Hippocampal formation (tissue), 2 donors: ENCODE measurements at places on chromosomes 7 and 10.

DNA sequence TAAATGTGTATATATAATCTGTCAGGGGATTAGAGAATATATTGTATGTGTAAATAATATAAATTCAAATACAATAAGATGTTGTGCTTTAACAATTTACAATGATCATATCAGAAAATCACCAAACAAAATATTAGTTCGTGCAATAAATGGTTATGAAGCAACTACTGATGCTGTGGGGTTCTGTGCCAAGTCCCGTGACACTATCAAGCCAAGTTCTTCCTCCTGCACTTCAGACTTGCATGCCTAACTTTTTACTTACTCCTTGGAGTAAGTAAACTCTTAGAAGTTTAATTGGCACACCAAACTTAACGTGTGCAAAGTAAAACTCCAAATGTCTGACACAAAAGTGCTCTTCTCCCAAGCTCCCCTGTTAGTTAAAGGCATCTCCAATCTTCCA, 26.5 kb upstream of the TMEM254 start:
- DNase-seq = no peak

DNA sequence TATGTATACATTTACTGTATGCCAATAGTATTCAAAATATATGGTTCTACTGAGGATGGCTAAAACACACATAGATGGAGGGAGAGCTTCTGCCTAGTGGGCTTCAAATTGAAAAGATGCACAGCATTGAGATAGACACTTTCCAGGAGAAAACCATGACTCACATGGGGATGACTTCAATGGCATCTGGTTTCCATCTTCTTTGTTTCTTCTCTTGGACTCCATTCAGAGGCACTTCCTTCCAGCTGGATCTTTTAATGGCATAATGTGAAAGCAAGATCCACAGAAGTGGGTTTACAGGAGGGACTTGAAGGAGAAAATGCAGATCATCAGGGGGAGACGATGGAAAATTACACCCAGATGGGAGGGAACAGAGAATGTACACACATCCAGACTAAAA, 84.9 kb downstream of the ZNF365 start:
- DNase-seq = no peak

DNA sequence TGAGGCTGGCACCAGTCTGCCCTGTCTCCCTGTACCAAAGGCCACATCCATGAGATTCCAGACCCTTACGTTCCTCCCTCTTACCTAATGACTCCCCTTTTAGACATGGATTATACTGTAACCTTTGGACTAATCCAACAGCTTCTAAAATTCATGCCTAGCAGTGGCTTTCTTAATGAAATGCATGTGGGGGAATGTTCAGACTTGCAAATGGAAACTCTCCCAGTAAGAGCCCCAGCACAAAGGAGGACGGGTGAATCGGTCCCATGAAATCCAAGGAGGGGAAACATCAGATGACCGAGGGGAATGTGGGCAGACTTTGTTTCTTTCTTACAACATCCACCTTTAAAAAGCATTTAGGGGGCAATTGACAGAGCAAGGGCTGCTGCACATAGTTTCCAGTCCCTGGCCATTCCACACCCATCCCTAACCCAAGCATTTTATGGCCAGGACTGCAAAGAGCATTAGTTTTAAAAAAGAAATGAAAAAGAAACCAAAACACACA, 71.5 kb downstream of the COL13A1 start:
- no peak for DNase-seq

DNA sequence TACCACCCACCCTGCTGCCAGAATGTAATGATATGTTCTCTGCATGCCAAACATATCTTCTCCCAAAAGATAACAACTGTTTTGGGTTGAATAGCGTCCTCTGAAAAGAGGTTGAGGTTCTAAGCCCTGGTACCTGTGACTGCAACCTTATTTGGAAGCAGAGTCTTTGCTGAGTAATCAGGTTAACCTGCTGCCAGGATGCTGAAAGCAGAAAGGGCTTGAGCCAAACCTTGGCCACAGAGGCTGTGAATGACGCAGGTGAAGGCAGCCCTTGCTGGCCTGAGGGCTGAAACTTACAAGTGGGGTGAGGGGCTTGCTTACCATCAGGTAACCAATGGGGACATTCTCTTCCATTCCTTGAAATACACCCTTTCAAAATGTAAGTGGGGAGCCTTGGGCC, 151.8 kb upstream of the RHEB start:
- DNase-seq = no peak

GRCh38 chr7:99762680-99763327, 21.2 kb downstream of the CYP3A4 start:
- no peak for DNase-seq

DNA sequence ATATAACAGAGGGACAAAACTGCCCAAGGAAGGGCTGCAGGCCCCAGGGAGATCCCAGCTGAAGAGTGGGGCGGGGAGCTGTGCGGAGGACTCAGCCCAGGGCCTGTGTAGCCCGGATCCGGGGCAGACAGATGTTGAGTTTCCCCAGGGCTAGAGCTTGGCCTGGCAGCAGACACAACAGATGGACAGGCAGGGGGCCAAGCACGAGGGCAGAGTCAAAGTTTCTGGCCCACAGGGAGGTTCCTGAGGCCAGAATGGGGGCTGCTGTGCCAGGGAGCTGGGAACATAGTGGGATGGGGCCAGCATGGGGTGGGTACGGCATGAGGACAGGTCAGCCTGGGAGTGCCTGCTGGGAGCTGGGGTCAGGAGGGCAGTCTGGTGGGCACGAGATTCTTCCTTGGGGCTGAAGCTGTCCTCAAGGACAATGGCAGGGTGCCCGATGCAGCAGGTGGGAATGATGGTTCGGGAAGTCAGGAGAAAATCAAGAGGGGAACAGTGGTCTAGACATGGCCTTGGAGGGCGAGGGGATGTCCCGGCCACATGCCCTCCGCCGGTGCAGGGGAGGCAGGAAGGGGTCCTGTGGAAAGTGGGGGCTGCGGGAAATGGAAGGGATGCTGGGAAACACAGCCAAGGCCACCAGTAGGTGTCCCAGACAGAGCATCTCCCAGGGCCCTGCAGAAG, 519.1 kb upstream of the FOXK1 start:
- no peak for DNase-seq

DNA sequence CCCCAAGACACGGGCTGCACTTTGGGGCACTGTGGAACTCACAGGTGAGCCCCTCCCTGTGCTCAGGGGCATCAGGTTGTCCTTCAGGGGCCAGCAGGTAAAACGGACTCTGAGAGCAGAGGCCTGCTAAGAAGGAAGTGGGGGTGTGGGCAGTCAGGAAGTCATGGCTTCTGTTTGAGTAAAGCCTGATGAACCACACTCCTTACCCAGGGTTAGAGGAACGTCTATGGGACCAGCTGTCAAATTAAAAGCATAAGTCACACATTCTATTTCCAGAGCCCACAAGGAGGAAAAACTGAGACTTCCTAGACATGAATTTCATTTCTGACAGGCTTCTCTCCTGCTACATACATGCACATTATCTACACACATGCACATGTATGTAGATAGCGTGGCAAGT, 616.4 kb downstream of the SDK1 start:
- DNase-seq = no peak

DNA sequence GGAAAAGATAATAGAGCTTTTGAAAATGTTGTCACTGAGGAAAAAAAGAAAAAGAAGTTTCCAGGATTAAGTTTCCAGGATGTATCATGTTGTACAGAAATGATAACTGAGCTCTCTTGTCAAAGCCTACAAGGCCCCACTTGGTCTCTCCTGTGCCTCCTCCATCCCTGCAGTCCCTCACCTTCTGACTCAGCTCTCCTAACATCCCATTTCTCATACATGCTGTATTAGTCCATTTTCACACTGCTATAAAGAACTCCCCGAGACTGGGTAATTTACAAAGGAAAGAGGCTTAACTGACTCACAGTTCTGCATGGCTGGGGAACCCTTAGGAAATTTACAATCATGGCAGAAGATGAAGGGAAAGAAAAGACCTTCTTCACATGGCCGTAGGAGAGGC, 3.8 kb upstream of the DGKI start:
- DNase-seq = no peak

GRCh38 chr7:74454925-74455288, 1.2 kb downstream of the GTF2IRD1 start:
- DNase-seq = no peak

DNA sequence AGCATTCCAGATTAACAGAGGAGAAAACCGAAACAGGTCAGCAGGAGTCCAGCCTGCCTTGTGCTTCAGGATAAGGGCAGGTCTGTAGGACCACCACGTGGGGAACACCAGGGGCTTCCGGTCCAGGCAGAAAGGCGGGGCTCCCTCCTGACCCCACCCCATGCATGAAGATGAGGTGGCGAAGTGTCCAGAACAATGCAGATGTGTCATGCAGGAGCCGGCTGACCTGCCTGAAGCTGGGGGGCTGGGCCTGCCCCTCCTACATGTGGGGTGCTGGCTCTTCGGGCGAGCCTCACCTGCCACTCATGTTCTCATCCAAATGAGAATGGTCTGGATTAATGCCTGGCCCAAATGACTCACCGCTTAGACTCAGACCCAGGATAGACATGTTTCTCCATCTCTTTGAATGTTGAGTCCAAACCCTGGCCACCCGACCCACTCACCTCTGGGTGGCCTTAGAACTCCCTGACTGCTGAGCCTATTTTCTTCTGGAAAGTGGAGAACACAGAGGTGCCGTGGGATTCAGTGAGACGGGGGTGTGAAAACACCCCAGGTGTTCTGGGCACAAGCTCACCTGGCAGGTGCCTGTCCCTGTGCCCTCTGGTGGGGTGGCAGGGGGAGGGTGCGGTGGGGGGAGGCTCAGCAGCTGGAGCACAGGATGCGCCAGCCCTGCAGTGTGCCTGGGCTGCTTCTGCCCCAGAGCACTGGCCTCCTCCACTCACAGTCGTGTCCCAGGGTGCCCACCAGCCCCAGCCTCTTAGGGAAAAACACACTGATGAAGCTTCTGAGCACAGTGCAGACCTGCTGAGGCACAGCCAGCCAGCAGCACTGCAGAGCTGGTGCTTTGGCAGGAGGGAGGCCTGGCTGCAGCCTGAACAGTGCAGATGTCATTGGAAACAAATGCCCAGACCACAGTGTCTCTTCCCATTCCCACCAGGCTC, 55.2 kb upstream of the GDF10 start:
- no peak for DNase-seq

DNA sequence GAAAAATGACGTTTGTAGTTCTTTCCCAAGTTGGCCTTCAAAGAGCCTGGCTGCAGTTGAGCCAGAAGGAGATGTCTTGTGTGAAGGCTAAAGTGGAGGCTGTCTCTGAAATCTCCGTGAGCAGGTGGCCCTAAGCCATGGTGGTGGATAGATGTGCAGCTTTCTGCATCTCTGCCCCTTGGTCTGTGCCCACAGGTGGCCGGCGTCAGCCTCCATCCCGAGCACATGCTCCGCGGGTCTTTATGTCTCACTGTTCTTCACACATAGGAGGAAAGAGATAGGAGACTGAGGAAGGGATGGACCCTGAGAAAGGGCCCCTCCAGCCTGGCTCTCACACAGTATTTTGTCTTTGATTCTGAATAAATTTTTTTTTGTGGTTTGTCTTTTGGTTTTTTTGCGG, 30.3 kb upstream of the SLC26A4 start:
- DNase-seq = no peak

GRCh38 chr10:43036481-43037428, 40.1 kb upstream of the RET start:
- no peak for DNase-seq

DNA sequence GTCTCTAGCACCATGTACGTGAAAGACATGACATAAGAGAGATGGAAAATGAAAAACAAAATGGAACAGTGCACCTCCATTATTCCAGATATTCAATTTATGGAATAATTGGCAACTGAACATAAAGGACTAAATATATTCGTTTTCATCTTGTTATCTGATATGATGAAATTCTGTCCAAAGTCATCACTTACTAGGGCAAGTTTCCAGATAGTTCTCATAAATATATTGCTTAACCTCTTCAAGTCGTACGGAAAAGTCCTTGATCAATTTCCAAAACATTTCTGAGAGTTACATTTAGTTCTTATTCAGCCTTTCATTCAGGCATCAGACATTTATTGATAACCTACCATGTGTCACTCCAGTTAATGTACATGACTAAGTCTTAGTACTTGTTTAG, 185.2 kb downstream of the HGF start:
- no peak for DNase-seq

DNA sequence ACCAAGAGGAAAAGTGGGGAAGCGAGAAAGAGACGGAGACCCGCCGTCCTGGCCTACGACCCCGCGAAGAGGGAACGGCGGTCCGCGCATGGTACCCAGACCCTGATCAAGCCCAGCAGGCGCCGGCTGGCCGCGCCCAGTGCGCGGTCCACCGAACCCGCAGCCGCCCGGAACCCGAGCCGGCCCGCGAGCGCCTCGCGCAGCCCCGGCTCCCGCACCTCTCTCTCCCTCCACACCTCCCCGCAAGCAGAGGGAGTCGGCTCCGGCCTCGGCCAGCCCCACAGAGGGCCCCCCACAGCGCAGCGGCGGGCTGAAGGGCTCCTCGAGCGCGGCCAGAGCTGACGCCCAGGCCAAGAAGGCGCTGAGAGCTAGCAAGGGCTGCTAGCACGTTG, 164.7 kb downstream of the AGMO start:
- DNase-seq = no peak

GRCh38 chr10:70268376-70268775, 15.4 kb downstream of the NPFFR1 start:
- no peak for DNase-seq

DNA sequence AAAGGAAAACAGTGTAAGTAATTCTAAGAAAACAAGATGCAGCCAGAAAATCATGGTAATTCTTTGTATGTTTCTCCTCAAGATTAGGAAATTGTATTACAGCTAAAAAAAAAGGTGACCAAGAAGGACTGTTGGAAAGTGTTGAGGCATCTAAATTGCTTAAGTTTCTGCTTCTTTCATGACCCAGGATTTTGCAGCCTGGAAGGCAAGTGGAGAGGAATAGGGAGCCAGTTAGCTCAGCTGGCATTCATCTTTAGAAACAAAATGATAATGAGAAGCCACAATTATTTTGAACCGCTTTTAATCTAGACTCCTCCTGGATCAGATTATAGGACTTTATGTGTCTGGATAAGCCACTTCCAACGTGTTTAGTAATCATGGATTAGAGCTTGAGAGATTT, 56.8 kb upstream of the TMEM229A start:
- no peak for DNase-seq

- DNase-seq = no peak
Measured at GRCh38 chr7:101156277-101156676, 2.0 kb downstream of the AP1S1 start.

GRCh38 chr7:31304446-31304845, 36.1 kb downstream of the NEUROD6 start:
- no peak for DNase-seq

DNA sequence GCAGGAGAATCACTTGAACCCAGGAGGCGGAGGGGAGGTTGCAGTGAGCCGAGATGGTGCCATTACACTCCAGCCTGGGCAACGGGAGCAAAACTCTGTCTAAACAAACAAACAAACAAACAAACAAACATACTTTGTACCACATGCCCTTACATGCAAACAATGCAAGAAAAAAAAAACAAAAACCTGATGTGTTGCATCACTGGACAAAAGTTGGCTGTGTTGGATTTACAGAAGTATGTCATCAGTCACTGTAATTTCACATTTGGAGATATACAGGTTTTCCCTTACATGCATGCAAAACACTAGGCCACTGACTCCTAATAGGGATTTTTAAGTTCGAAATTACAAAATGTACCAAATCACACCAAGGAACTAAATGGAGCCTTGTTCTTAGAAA, 138.5 kb downstream of the SRPK2 start:
- no peak for DNase-seq
